H1 (cell line): ENCODE measurements at places on chromosomes 6 and 20.

DNA sequence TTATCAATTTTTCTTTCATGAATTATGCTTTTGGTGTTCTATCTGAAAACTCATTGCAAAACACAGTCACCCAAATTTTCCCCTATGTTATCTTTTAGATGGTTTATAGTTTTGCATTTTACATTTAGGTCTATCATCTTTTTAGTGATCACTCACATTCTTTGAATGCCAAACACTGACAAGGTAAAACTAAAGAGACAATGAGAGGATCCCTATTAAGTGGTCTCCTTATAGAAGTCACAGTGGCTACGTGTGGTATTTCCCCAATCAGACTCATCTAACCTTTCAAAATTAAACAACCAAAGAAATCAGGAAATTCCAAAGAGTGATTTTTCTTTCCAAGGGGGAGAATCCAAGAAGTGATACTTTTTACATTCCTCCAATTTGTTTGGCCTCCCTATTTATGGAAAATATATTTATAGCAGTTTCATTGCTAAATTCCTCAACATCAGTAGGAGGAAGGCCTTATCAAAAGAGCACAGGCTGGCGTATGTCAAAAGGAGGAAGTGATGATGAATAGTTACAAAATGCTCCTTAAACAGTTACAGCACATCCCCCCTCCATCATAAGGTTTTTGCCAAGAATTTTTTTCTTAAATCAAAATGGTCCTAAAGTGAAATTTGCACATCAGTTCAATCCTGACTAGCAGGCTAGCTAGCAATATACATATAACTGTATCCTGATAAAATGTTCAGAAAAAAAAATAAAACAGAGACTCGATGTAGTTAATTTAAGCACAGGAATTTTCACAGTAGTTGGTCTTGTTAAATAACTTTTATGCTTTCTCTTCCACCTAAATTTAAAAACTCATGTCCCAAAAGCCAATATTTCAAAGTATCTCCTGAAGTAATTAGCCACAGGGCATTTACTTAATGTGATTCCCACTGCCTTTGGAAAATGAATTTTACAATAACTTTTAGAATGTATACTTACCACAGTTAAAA, 76.2 kb upstream of the IPCEF1 start:
- no peaks in the 10 kb centered on the region for H3K36me3 ChIP-seq
- H3K27me3 ChIP-seq: no peaks in the 10 kb centered on the region
- no peak overlapping the region for H3K4me3 ChIP-seq
- no peak overlapping the region for H3K27ac ChIP-seq

DNA sequence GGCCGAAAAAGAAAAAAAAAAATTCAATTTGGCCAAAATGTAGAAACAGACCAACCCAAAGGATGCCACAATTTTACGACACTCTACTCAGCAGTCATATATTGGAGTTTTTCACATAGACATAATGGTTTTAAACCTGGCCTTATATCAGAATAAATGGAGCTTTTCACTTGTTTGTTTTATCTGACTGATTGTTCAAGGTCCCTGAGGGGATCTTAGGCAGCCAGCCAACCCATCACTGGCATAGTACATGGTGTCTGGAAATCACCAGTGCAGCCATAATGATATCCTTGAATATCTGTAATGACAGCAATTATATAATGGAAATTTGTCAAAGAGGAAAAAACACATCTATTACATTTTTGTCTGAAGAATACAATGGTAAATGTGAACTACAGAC, 96.9 kb downstream of the PRSS35 start:
- no peak overlapping the region for H3K4me3 ChIP-seq
- H3K27ac ChIP-seq: no peak overlapping the region
- H3K27me3 ChIP-seq: no peaks in the 10 kb centered on the region
- H3K36me3 ChIP-seq: no peaks in the 10 kb centered on the region
- no peak for DNase-seq

DNA sequence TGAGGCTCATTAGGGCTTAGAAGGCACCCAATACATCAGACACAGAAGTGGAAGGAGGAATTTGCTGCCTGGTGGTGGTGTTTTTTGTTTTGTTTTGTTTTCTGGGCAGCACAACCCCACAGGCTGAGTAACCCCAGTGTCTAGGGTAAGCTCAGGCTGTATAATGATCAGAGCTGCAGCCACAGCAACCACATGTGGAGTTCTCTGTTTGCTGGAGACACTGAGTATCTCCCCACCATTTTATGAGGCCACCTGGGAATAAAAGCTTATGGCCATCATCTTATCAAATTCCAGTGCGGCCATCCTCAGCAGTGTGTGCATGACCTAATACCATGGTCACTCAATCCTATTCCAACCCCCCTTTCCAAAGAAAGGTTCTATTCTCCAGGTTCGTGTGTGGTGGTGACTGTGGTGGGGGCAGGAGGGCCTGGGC, 3.4 kb upstream of the DLL1 start:
- peak overlapping the region; percentile 28; the same call in 1 of the 2 replicates for H3K4me3 ChIP-seq
- H3K36me3 ChIP-seq: no peaks in the 10 kb centered on the region

- H3K4me1 ChIP-seq: peaks cover 7% of the 10 kb centered on the region
- no peaks in the 10 kb centered on the region for H3K36me3 ChIP-seq
- H3K4me3 ChIP-seq: no peak overlapping the region
- no peak for DNase-seq
Observed at GRCh38 chr20:51412951-51413481, 129.5 kb downstream of the NFATC2 start.

GRCh38 chr6:39296745-39297640, 17.2 kb downstream of the KCNK17 start:
- H3K27me3 ChIP-seq: peaks cover 9% of the 10 kb centered on the region; the same call in 1 of the 2 replicates
- H3K27ac ChIP-seq: no peak overlapping the region
- H3K4me3 ChIP-seq: no peak overlapping the region
- H3K4me1 ChIP-seq: peaks cover 2% of the 10 kb centered on the region
- DNase-seq: no peak

DNA sequence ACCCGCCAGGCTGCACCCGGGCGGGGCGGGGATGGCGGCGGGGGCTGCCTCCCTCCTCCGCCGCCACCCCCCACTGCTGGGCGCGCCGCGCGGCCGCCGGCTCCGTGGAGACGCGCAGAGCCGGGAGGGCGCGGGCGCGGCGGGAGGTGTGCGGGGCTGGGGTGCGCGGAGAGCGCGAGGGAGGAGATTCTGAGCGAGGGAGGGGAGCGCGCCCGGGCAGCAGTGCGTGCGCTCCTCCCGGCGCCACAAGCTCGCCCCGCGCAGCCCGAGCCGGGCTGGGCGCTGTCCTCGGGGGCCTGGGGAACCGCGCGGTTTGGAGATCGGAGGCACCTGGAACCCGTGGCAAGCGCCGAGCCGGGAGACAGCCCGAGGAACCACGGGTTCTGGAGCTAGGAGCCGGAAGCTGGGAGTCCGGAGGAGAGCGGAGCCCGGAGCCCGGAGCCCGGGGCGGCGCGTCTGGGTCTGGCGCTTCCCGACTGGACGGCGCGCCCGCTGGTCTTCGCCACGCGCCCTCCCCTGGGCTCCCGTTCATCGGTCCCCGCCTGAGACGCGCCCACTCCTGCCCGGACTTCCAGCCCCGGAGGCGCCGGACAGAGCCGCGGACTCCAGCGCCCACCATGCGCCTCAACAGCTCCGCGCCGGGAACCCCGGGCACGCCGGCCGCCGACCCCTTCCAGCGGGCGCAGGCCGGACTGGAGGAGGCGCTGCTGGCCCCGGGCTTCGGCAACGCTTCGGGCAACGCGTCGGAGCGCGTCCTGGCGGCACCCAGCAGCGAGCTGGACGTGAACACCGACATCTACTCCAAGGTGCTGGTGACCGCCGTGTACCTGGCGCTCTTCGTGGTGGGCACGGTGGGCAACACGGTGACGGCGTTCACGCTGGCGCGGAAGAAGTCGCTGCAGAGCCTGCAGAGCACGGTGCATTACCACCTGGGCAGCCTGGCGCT, at the start of gene NTSR1:
Gene NTSR1 (plus strand): TSS at position 246 of the 946 bp plus-strand sequence. CDS start 372 bp downstream, at position 618.
- H3K27ac ChIP-seq: no peak within 1 kb of the TSS
- no peaks in the 10 kb centered on the region for H3K4me1 ChIP-seq
- peaks cover 40% of the 10 kb centered on the region for H3K27me3 ChIP-seq
- H3K36me3 ChIP-seq: no peaks in the 10 kb centered on the region
- DNase-seq: peak; percentile 79

- H3K36me3 ChIP-seq: no peaks in the 10 kb centered on the region
- no peak overlapping the region for H3K4me3 ChIP-seq
Observed at GRCh38 chr6:13688692-13689196, 22.9 kb downstream of the RANBP9 start.

DNA sequence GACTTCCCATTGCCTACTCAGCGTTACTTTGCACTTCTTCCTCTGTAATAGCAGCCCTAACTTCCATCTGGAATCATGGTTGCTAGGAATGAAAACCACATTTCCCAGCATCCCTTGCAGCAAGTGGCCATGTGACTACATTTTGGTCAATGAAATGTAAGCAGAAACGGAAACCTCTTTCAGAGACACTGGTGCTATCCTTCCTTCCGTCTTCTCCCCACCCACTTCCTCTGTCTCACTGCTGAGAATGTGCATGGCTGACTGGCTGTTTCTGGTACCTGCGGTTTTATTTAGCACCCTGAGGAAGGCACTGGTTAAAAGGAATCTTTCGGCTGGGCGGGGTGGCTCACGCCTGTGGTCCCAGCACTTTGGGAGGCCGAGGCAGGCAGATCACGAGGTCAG, 107.4 kb downstream of the SCML4 start:
- DNase-seq: no peak
- no peaks in the 10 kb centered on the region for H3K27me3 ChIP-seq
- H3K4me3 ChIP-seq: no peak overlapping the region
- no peak overlapping the region for H3K27ac ChIP-seq
- no peaks in the 10 kb centered on the region for H3K4me1 ChIP-seq
